ENCODE measurements at places on chromosomes 4 and X. TPM values are rescaled to one million over a fixed set of nuclear protein-coding genes. Genes with fewer than 3 reads are reported as not detected.

- H3K36me3 ChIP-seq: peaks cover 4% of the 10 kb centered on the region
- no peak overlapping the region for H3K4me3 ChIP-seq
- no peaks in the 10 kb centered on the region for H3K27me3 ChIP-seq
- peaks cover 89% of the 10 kb centered on the region for H3K4me1 ChIP-seq
These were observed 114.6 kb downstream of the ARHGAP10 start for GRCh38 chr4:147846318-147847155.

DNA sequence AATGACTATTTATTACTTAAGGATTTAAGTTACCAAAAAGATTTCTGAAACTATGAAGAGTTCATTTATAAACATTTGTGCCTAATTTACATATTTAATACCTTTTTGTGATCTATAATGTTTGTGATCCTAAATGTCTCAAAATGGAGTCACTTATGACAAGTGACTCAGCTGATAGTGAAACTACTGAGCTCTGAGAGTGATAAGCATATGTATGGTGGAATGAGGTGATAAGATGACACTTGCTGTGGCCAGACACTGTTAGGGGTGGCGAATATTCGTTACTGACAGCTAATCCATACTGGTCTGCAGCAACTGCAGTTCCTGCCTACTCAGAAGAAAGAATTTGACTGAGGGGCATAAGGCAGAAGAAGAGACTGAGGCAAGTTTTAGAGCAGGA lies 5.5 kb upstream of the NXF3 start:
- no peaks in the 10 kb centered on the region for H3K4me1 ChIP-seq
- H3K27me3 ChIP-seq: no peaks in the 10 kb centered on the region
- DNase-seq: no peak
- H3K36me3 ChIP-seq: no peaks in the 10 kb centered on the region
- no peak overlapping the region for H3K27ac ChIP-seq

Gene GLRB
- 1.5 TPM for total RNA-seq

Gene SPARCL1
- total RNA-seq: 1,766 TPM

Gene CYP2U1
- total RNA-seq: 36.6 TPM

Measured in esophagus muscularis mucosa (tissue), 4 donors.